Renal cortical epithelial cell (primary cell): ENCODE measurements at places on chromosomes 11 and 22. TPM values are rescaled to one million over a fixed set of nuclear protein-coding genes. Genes with fewer than 3 reads are reported as not detected.

CNIH2 gene
- 0.15 TPM in 1 of 2 replicates, not detected in the other for total RNA-seq

RTN4R gene
- total RNA-seq: 1.2 and 2.0 TPM in 2 replicates

SEPTIN3 gene
- total RNA-seq: 0.05 and 0.35 TPM in 2 replicates

CHRM4 gene
- not detected in 2 replicates for total RNA-seq

NRXN2 gene
- under 0.01 TPM in 1 of 2 replicates, not detected in the other for total RNA-seq

NRGN gene
- 0.10 TPM in 1 of 2 replicates, not detected in the other for total RNA-seq

SLC35F2 gene
- 69.4 and 95.3 TPM in 2 replicates for total RNA-seq

BTBD10 gene
- 126 and 188 TPM in 2 replicates for total RNA-seq

ROBO4 gene
- 0.85 and 4.2 TPM in 2 replicates for total RNA-seq

ZNF215 gene
- 5.4 TPM in 2 replicates for total RNA-seq

LRRC56 gene
- total RNA-seq: 0.17 and 2.0 TPM in 2 replicates

RRM1 gene
- total RNA-seq: 41.0 and 72.4 TPM in 2 replicates

TSPAN32 gene
- not detected in 2 replicates for total RNA-seq

OR51E2 gene
- not detected in 2 replicates for total RNA-seq

FAM180B gene
- not detected in 2 replicates for total RNA-seq

TPBGL gene
- total RNA-seq: 0.55 TPM in 1 of 2 replicates, not detected in the other

TPST2 gene
- total RNA-seq: 27.4 and 37.4 TPM in 2 replicates

TREH gene
- not detected in 2 replicates for total RNA-seq

SH3BP1 gene
- 5.0 and 8.1 TPM in 2 replicates for total RNA-seq

CHID1 gene
- total RNA-seq: 35.3 and 83.9 TPM in 2 replicates

FOLR1 gene
- 23.3 and 108 TPM in 2 replicates for total RNA-seq

MIEF1 gene
- 21.4 and 29.4 TPM in 2 replicates for total RNA-seq

LRP4 gene
- total RNA-seq: 4.0 and 17.7 TPM in 2 replicates

ART1 gene
- total RNA-seq: not detected in 2 replicates

LTO1 gene
- total RNA-seq: 11.5 and 17.1 TPM in 2 replicates

KCTD14 gene
- total RNA-seq: 10.4 and 12.0 TPM in 2 replicates

SAA1 gene
- total RNA-seq: 137 and 322 TPM in 2 replicates

NRIP3 gene
- 2.7 and 16.8 TPM in 2 replicates for total RNA-seq

SPI1 gene
- total RNA-seq: not detected in 2 replicates

BID gene
- total RNA-seq: 34.8 and 72.9 TPM in 2 replicates

FAM83F gene
- 4.3 and 4.6 TPM in 2 replicates for total RNA-seq

APOBEC3A gene
- total RNA-seq: 2.1 TPM in 1 of 2 replicates, not detected in the other

SLC22A8 gene
- not detected in 2 replicates for total RNA-seq

PDGFB gene
- 63.6 and 66.9 TPM in 2 replicates for total RNA-seq

RAG2 gene
- not detected in 2 replicates for total RNA-seq

CCDC34 gene
- total RNA-seq: 4.0 and 5.0 TPM in 2 replicates

GAL gene
- total RNA-seq: 0.87 TPM in 1 of 2 replicates, not detected in the other

VSTM5 gene
- 0.17 and 0.70 TPM in 2 replicates for total RNA-seq

MEI1 gene
- 0.10 and 0.52 TPM in 2 replicates for total RNA-seq

SLC17A6 gene
- not detected in 2 replicates for total RNA-seq

MIOX gene
- 0.10 and 1.7 TPM in 2 replicates for total RNA-seq

STX3 gene
- total RNA-seq: 58.0 and 91.6 TPM in 2 replicates

DCHS1 gene
- total RNA-seq: under 0.01 and 1.3 TPM in 2 replicates

PTGDR2 gene
- not detected in 2 replicates for total RNA-seq

KDM4D gene
- total RNA-seq: 0.94 and 1.6 TPM in 2 replicates

ACTN3 gene
- total RNA-seq: not detected in 2 replicates

TSPAN18 gene
- total RNA-seq: 2.6 and 6.7 TPM in 2 replicates

POTEH gene
- total RNA-seq: not detected in 2 replicates

TMEM151A gene
- total RNA-seq: 0.10 TPM in 1 of 2 replicates, not detected in the other

SLC35C1 gene
- 14.9 and 17.9 TPM in 2 replicates for total RNA-seq
